ENCODE measurements at places on chromosomes 12 and 14.

GRCh38 chr12:62656591-62657362 lies 190.2 kb downstream of the MON2 start:
- no peak for DNase-seq

DNA sequence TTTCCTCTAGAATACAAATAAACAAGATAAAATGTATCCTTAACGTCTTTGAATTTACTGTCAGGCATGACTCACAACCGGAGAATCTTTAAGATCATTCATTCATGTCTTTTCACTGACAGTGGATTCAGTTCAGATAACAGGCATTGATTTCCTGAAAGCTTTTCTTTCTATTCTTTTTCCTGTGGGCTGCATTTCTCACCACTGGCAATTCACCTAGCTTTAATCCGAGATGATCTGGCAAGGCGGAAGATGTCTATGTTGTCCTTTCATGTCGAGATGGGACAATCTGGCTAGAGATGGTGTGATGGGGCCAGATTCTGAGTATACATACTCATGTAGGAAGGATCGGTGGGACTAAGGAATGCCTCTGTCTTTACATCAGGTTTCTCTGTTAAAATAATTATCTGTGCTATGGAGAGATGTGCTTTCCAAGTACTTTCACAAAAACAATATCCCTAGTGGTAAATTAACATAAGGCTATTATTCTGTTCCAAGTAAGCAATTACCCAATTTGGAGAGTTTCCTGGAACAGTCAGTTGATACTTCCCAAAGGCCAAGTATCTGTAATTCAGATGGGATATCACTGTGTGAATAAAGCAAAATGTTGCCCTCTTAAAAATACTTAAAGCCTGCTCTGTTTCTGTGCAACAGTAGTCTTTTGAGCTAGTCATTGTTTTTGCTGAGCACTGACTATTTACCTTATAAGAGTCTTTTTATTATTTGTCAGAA lies 17.8 kb downstream of the ACSS3 start:
- no peak for DNase-seq

DNA sequence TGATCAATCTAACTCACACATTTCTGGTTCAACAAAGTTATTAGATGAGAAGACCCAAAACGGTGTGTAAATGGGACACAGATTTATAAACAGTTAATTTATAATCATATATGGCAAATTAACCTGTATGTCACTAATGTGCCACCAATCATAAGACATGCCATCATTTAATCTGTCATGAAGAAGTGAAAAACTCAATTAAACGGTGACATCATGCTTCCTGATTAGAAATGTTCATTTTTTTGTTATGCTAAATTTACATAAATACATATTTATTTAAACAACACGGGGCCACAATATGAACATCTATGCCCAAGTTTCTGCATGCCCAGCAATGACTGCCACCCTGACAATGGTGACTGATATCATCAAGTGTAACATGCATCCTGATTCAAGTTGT lies 164.1 kb upstream of the EEA1 start:
- no peak for DNase-seq

- no peak for DNase-seq
Observed at GRCh38 chr12:105622220-105622619, 291.7 kb downstream of the C12orf75 start.

DNA sequence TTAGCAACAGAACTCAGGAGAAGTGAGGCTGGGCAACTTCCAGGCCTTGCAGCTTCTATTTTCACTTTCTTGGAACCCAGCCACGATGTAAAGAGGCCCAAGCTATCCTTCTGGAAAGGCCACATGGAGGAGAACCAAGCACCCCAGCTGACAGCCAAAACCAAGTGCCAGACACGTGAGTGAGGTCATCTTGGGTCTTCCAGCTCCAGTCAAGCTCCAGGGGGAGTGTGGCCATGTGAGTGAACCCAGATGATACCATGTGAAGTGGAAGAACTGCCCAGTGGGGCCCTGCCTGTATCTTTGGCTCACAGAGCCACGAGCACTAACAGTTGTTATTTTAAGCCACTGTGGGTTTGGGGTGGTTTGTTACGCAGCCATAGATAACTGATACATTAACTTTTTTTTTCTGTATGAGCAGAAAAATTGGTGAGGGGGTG lies 126.8 kb upstream of the MAP1LC3B2 start:
- DNase-seq, result no peak

DNA sequence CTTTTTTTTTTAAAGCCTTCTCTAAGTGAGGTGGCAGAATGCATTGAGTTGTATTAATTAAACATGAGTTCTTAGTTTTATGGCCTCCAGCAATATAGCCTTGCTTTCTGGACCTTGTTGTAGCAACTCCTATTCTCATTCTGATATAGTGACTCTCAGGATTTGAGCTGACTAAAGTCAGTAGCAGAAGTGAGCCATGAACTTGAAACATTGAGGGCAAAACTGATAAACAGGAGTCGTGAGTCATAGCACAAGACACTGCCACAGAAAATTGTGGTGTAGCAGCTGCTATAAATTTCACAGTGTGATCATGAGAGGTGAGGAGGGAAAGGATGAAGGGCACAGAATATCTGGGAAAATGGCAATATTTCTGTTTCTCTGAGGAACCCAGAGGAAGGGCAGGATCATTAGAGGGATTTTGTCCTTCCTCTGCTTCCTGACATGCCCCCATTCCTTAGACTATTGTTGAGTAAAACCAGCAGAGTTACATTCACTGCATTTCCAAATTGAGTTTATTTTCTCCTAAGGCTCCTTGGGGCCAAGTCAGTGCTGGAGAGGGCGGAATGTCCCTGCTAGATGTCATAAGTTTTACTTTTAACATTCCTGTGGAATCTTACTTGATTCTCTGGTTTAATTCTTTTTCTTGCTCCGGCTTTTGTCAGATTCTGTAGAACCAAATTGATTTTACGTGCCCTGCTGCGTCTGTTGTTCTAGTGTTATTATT lies 7.5 kb downstream of the KLRG1 start:
- DNase-seq, result no peak

GRCh38 chr14:92978229-92979021 lies 55.5 kb downstream of the CHGA start:
- DNase-seq, result no peak

DNA sequence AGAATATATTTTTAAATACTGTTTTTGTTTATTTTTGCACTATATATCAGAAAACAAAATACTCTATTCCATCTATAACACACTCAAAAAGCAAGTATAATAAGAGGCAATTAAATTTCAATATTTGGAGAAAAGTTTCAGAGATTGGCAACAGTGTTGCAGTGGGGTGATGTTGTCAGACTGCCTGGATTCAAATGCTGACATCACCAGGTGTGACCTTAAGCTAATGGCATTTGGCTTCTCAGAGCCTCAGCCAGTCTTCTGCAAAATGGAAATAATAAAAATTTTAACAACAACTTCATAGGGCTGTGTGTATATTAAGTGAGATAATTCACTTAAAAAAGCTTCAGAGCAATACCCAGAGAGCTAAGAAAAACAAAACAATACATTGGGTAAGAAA lies 74.7 kb downstream of the TMTC1 start:
- no peak for DNase-seq

- peak; percentile 46 for DNase-seq
Observed at GRCh38 chr12:127677537-127678131, 589.3 kb upstream of the TMEM132C start.

GRCh38 chr12:27277846-27278260 lies 33.8 kb downstream of the STK38L start:
- no peak for DNase-seq

DNA sequence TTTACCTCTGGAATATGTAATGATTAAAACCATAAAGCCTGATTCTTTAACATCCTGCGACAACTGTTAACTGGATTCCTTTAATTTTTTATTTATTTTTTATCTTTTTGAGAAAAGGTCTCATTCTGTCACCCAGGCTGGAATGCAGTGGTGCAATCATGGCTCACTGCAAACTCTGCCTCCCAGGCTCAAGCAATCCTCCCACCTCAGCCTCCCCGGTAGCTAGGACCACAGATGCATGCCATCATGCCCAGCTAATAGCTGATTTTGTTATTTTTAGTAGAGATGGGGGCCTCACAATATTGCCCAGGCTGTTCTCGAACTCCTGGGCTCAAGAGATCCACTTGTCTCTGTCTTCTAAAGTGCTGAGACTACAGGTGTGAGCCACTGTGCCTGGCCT lies 3.7 kb downstream of the MYBPC1 start:
- no peak for DNase-seq

DNA sequence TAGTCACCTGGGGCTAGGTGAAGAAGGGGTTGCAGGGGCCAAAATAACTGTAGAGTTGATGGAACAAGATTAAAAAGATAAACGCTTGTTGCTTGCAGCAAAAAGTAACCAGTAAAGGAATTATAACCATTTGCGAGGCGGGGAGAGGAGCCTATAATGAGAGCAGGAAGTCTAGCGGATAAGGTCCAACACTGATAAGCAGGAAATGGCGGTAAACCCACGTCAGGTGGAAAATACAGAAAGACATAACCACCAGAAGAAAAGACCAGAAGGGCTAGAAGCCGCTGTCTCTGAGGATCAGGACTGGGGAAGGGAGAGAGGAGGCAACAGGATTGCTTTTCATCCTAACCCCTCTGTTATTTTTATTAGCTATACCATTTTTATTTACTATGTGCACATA lies 303.3 kb downstream of the DPF3 start:
- no peak for DNase-seq

- no peak for DNase-seq
Observed at GRCh38 chr14:98489115-98489514, 782.9 kb downstream of the BCL11B start.

DNA sequence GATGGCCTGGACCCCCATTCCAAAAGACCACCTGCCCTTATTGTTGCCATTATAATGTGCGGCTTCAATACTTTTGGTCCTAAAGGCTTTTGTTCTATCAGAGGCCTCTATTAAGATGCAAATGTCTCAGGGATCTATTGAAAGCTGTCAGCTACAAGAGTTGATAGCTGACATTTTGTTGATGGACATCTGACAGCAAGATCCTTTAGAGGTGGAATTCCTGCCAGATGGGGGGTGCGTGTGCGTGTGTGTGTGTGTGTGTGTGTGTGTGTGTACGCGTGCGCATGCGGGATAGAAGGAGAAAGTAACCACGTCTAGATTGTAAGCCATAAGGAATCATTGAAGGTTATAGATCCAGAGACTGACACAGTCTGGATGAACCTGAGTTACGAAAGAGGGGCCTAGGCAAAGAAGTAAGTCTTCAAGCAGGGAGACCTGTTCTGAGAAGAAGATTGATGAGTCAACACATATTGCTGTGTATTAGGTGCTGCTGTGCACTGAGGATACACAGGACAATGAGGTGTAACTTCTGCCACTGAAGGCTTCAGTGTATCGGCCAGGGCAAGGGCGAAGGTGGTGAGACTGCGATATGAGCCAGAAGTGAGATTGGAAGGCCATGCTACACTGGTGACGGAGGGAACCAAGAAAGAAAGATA lies 89.2 kb downstream of the PRMT8 start:
- no peak for DNase-seq

DNA sequence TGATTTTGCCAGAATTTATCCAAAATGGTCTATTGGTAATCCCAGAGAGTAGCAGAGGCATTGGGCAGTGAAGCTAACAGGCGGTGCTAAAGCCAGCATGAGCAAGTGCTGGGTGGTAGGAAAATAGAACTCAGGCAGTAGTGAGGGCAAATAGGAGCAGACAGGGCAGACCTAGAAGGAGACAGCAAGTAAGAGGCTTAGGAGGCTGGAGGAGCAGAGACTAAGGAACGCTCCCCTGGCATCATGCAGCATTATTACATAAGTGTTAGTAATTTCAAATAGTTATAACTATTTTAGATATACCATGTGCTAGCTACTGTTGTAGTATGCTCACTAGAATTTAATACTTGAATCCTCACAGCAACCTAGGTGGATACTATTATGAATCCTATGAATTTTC lies 128.0 kb upstream of the DNM1L start:
- no peak for DNase-seq

DNA sequence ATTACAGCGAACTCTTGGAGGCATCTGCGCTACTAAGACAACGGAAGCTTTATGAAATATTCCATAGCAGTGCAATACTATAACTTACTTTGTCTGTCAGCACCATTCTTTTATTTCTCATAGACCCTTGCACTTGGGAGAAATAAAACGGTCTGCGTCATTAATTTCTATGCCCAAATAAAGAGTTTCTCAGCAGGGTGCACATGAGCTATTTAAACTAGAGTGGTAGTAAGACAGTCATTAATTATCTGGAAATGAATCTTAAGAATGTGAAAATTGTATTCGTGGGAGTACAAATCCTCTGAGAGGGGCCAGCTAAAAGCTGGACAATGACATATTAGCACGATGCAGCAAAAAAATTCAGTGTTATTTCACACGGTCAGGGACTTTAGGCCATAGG lies 903.4 kb upstream of the FOXG1 start:
- DNase-seq, result no peak

GRCh38 chr12:131506426-131506825 lies 204.5 kb upstream of the SFSWAP start:
- no peak for DNase-seq

- no peak for DNase-seq
Observed at GRCh38 chr12:18703911-18704310, 33.9 kb downstream of the PLCZ1 start.

All from HL-60 (cell line).